ENCODE measurements at places on chromosomes 7 and 10.

GRCh38 chr7:123769371-123769770, 20.6 kb upstream of the WASL start:
- DNase-seq: no peak

GRCh38 chr10:91512458-91512857, 102.3 kb downstream of the HECTD2 start:
- no peak for DNase-seq

DNA sequence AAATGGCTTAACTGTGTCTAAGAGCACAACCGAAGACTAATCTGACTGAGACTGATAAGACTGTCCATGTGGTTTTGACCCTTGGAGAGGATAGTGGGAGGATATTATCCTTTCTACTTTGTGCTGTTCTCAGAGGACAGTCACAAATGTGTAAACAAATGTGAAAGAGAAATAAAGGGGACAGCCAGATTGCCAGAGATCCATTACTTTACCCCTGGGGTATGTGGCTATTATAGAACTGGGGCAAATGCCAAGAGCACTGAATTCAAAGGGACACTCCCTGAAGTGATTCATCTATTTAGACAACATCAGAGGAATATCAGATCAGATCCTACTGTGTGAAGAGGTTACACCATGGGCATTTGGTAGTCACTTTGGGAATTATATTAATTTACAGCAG, 154.7 kb downstream of the RNLS start:
- DNase-seq: no peak

GRCh38 chr7:38716397-38716796, 85.2 kb upstream of the AMPH start:
- no peak for DNase-seq

DNA sequence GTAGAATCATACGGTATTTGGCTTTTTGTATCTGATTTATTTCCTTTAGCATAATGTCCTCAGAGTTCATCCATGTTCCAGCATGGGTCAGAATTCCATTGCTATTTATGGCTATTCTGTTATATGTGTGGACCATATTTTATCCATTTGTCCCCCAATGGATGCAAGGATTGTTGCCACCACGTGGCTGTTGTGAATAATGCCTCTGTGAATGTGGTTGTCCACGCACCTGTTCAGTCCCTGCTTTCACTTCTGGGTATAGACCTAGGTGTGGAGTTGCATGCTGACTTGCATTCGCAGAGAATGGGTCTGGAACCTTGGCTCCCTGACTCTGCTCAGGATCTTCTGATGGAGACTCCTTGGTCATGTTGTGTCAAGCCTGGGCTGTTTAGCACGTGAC, 199.9 kb downstream of the CAMK1D start:
- no peak for DNase-seq

DNA sequence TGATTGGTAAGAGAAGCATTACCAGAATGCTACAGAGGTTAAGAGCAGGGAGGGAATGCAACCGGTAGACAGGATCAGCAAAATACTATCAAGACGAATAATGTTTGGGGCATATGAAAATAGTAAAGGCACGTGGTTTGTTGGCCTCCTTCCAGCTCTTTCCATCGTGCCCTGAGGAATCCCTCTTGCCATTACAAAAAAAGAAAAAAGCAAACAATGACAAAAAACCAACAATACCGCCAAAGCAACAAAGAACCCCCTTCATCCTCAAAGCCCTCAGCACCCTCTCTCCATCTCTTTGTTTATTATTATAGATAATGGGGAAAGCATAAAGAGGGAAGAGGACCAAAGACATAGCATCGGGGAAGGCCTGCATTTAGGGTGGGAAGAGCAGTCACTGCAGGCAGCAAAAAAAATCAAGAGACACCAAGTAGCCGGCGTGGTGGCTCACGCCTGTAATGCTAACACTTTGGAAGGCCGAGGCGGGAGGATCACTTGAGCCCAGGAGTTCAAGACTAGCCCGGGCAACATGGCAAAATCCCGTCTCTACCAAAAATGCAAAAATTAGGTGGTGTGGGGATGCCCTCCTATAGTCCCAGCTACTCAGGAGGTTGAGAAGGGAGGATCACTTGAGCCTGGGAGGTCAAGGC, 78.0 kb downstream of the HIP1 start:
- DNase-seq: no peak

DNA sequence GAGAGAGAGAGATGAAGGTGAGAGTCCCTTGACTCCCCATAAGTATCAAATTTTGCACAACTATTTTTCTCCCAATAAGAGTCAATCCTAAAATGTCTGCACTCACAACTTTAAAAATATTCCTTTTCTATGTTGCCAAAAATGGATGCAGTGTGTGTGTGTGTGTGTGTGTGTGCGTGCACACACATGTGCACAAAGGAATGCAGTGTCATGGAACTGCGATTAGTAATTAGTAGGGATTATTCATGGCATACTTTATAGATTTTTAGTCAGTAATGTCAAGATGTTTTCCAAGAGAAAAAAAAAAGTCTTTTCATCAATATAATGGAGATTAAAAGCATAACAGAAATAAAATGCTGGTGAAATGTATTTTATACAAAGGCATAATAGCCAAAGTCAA, 179.1 kb upstream of the LRRTM3 start:
- no peak for DNase-seq

DNA sequence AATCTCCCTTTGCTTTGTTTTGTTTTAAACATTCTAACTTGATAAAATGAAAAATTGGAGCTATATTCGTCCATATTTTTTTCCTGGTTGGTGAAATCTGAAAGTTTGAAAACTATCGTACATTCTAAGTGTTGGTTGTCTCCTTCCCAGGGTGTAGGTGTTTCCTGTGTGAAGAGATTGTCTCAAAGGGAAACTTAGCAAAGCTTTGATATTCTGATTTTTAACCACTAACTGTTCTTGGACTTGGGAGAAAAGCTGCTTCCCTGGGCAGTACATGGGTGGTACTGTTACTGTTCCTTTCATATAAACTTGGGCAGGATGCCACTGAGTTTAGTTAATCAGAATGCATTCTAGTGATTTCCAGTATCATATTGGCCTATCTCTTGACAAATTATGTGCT, 253.5 kb upstream of the LRGUK start:
- DNase-seq: no peak

- DNase-seq: no peak
Measured at GRCh38 chr10:99540657-99541531, 8.2 kb downstream of the NKX2-3 start.

- no peak for DNase-seq
Measured at GRCh38 chr7:127365164-127365956, 27.1 kb downstream of the ZNF800 start.

DNA sequence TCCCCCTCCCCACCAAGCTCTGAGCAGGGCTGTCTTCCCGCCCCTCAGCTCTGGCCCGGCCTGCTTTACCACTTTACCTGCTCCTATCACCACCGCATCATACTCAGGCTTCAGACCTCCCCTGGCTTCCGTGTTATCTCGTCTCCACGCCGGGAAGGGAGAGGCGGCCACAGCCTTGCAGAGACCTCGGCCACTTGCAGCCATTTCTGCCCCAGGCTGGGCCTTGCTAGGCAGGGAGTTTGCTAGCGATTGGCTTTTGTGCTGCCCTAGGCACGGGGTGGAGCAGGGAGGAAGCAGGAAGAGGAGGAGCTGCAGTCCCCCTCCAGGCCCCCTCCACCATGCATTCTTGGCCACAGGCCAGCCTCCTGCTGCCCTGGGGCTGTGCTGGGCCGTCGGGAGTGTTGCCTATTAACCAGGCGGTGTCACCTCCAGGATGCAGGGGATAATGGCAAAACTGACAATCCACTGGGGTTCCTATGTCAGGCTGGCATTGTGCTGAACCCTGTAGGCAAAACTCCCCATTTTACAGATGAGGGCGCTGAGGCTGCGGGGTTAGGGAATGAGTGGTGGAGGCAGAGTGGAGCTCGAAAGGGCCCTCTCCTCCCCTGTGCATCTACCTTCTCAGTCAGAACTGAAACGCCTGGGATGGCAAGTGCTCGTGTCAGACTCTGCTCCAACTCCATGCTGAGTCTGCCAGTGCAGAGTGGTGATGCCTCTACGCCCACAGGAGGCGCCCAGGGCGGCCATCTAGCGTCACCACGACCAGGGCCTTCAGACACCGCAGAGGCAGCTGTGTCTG, at the start of gene PYROXD2:
TSS of gene PYROXD2 (minus strand) at position 251 of the 799 bp plus-strand sequence. CDS start at position 204, 47 bp downstream.
- DNase-seq: no peak

- no peak for DNase-seq
Measured at GRCh38 chr7:108071551-108071950, 58.6 kb downstream of the LAMB4 start.

- no peak for DNase-seq
Measured at GRCh38 chr10:3781468-3782145, 3.4 kb downstream of the KLF6 start.

GRCh38 chr7:2079332-2080059, 153.2 kb downstream of the MAD1L1 start:
- no peak for DNase-seq

- DNase-seq: no peak
Measured at GRCh38 chr10:27319752-27320431, 79.3 kb upstream of the ACBD5 start.

DNA sequence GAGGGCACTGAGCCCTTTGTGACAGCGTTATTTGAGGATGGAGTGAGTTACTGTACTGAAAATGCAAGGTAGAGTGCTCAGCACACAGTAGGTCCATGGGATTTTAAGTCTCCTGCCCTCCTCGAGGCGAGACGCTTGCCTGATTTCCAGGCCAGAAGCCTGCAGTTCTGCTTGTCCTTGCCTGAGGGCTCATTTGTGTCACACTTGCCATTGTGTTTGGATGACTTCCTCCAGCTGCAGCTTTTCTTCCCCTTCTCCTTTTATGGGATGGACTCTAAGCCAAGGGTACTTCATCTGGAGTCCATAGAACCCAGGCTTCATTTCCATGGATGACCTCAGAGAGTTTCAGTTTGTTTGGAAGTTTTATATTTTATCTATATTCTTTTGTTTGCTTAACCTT, 304.2 kb upstream of the BMPER start:
- no peak for DNase-seq

DNA sequence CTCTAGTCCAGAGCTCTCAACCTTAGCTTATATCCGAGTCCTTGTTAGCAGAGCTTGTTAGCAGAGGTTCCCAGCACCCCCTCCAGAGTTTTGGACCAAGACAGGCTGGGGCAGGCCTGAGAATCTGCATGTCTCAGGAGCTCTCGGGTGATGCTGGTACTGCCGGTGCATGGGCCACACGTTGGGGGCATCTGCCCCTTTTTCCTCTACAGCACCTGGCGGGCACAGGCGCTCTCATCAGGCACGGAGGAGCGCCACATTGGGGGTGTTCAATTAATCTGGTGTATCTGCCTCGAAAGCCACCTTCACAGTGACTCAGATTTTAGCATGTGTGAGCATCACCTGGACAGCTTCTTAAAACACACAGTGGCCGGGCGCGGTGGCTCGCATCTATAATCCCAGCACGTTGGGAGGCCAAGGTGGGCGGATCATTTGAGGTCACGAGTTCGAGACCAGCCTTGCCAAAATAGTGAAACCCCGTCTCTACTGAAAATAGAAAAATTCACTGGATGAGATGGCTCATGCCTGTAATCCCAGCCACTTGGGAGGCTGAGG, 117.7 kb downstream of the ELFN1 start:
- DNase-seq: no peak

DNA sequence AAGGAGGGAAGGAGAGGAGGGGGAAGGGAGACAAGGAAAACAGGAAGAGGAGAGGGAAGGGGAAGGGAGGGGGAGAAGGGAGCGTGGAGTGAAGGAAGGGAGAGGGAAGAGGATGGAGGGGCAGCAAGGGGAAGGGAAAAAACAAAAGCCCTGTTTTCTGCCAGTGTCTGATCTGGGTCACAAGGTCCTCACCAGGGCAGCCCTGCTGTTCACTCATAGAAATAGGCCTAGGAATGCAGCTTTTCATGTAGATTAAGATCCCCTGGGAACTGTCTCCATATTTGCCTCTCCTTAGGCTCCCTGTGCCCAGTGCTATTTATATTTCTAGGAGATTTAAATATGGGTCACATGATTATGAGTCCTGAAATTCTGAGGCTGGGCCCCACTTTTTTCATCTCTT, 790.7 kb downstream of the TNS3 start:
- DNase-seq: no peak

DNA sequence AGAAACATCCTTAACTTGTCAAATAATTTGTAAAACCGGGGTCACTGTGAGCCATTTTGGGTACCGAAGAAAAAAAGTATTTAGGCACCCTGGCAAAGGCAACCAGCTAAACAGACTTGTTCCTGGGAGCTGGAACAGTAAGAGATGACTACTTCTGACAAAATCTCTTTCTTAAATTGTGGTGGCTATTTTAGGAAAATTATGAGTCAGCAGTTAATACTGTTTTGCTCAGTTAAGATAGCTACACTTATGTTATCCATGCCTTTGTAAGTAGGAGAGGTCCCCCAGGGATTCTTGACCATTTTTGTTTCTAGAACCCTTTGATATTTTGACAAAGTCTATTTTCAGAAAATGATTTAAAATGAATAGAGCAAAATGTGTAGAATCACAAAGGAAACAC, 68.7 kb downstream of the TAX1BP1 start:
- DNase-seq: no peak

- no peak for DNase-seq
Measured at GRCh38 chr7:151428378-151429236, 11.3 kb downstream of the CRYGN start.

DNA sequence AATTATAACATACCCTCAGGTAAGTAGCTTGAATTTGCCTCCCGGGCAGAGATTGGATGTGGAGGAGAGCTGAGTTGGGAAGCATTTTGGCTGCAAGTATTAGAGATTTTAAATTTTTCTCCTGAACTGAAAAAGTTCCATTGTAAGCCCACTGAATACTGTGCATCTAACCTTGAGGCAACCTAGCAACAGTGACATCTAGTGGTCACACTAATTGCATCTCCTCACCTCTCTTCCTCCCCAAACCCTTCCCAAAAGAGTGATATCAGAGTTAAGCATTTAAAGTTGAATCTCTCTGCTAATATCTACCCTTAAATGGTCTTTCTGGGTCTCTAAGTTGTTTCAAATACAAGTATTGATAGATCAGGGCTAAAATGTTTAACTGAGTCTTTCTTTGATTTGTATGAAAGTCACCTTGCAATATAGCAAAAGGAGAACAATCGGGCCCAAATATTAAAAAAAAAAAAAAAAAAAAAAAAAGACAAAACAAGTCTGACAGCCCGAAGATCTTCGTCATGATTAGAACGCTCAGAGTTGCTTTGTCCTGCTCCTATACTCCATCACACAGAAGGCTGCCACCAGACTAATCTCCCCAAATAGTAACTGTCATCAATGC, 40.4 kb upstream of the DLX5 start:
- no peak for DNase-seq

DNA sequence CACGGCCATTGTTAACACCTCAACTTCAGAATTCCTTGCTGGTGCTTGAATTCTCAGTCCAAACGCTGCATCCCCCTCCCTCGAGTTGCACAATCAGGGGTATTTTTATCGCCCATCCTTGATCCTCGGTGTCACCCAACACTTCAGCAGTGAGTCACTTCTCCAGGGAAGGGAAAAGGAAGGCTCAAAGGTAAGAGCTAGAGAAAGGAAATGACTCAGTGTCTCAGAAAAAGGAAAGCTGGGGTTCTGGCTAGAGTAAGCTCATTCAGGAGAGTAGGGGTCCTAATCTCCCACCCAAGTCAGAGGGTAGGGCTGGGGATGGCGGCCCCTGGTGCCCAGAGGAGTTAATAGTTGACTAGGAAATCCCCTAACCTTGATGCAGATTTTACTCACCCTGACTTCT, 39.8 kb upstream of the TRIM8 start:
- no peak for DNase-seq

Data from activated gamma-delta T cell treated with anti-CD3 and anti-CD28 coated beads, Interleukin-2, amount 50 U/mL, for 16 hours (primary cell).